ENCODE measurements at places on chromosomes 4 and X. TPM values are rescaled to one million over a fixed set of nuclear protein-coding genes. Genes with fewer than 3 reads are reported as not detected.

The RAB39B gene
- total RNA-seq: 2.6 TPM

The GLRB gene
- total RNA-seq: 2.6 TPM

The PRPS1 gene
- 15.0 TPM for total RNA-seq

The MRPS18C gene
- total RNA-seq: 31.2 TPM

The AFAP1 gene
- 16.1 TPM for total RNA-seq

The CENPVL2 gene
- total RNA-seq: not detected

The TMEM144 gene
- 4.2 TPM for total RNA-seq

The CT45A10 gene
- not detected for total RNA-seq

The ADAMTS3 gene
- 0.13 TPM for total RNA-seq

The HTR2C gene
- total RNA-seq: not detected

The P2RY4 gene
- total RNA-seq: 0.13 TPM

The CFP gene
- 0.26 TPM for total RNA-seq

The DGAT2L6 gene
- not detected for total RNA-seq

The BTC gene
- total RNA-seq: 2.4 TPM

The TRIM61 gene
- total RNA-seq: 1.1 TPM

Measured in bronchial epithelial cell (primary cell).